Regular cardiac myocyte (primary cell): ENCODE measurements at places on chromosomes 5 and 9. TPM values are rescaled to one million over a fixed set of nuclear protein-coding genes. Genes with fewer than 3 reads are reported as not detected.

The PNPLA7 gene
- 0.19 and 1.4 TPM in 2 replicates for total RNA-seq

The FKBP15 gene
- total RNA-seq: 16.7 and 17.5 TPM in 2 replicates

The ENTREP1 gene
- 0.28 and 0.38 TPM in 2 replicates for total RNA-seq

The PCDHB2 gene
- 0.77 and 6.5 TPM in 2 replicates for total RNA-seq
